ENCODE measurements at places on chromosomes 16 and 17.

DNA sequence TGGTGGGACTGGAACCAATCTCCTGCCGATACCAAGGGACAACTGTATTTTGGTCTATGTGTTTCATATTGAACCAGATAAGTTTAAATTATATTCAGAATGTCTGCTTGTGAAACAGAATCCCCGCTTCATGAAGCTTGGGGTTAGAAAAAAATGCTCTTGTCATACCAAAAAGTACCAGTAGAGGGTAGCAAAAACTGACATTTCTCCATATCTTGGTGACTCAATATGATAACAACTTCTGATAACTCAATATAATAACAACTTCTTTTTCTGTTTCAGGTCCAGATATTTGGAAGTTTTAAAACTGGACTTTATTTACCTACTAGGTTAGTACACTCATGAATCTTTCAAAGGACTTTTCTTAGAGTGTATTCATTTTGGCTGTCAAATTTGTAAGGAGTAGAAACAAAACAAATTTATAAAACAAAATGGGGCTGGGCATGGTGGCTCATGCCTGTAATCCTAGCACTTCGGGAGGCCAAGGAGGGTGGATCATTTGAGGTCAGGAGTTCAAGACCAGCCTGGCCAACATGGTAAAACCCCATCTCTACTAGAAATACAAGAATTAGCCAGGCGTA is 52.3 kb upstream of the ADCY7 start:
- no peak for DNase-seq

DNA sequence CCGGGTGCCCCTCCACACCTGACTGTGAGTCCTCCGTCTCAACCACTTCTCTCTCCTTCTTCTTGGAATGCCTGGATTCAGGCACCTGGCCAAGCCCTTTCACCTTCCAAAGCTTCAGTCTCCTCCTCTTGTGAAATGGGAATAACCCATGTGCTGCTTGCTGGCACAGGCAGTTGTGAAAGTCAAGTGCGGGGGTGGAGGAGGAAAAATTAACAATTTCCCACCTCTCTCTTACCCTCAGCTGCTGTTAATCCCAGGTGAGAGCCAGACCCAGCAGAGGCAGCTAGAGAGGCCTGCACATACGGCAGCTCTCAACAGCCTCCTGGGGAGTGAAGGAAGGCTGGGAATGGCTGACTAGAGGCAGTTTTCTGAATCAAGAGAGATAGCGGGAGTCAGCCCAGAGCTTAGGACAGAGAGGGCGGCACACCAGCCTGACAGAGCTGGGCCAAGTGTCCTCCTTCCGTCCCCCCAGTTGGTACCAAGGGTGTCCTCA is 77.9 kb upstream of the LGALS9 start:
- no peak for DNase-seq

- DNase-seq: no peak
These were observed 15.6 kb downstream of the ATP6V0A1 start for GRCh38 chr17:42474276-42474675.

- no peak for DNase-seq
These were observed 76.0 kb downstream of the VMP1 start for GRCh38 chr17:59783221-59784047.

- DNase-seq: no peak
These were observed 6.9 kb upstream of the KRT17 start for GRCh38 chr17:41631025-41631897.

DNA sequence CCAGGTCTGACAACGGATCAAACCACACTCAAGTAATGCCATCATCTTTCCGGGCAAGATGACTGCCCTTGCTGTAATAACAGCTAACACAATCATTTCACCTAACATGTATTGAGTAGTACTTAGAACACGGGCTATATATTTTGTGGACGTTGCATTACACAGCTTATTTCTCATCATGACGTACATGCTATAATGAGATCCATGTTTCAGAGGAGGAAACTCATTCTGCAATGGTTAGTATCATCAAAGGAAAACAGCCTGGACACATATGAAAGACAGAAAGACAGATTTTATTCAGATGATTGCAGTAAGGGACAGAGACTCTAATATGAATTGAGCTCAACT is 446.7 kb downstream of the HS3ST3B1 start:
- DNase-seq: no peak

Measured in T-helper 22 cell (primary cell).